ENCODE measurements at places on chromosomes 4 and X.

GRCh38 chrX:149825424-149825823 is 43.7 kb downstream of the MAGEA9 start:
- DNase-seq: no peak

DNA sequence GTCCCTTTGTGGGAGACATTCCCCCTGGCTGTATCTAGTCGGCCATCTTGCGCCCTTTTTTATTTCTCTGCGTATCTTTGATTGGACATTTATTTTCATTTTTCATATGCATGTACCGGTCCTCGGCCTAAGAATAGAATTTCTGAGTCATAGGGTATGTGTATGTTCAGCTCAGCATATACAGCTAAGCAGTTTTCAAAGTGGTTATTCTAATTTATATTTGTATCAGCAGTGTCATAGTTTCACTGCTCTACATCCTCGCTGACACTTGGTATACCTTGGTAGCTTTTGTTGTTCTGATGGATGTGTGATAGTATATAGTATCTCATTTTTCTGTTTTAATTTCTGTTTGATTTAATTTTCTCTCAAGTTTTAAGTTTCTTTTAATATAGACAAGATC is 38.7 kb downstream of the BEX3 start:
- no peak for DNase-seq

- no peak for DNase-seq
These were observed 87.0 kb downstream of the ZNF827 start for GRCh38 chr4:145851511-145852201.

GRCh38 chrX:11791537-11791936 is 33.5 kb downstream of the MSL3 start:
- no peak for DNase-seq

DNA sequence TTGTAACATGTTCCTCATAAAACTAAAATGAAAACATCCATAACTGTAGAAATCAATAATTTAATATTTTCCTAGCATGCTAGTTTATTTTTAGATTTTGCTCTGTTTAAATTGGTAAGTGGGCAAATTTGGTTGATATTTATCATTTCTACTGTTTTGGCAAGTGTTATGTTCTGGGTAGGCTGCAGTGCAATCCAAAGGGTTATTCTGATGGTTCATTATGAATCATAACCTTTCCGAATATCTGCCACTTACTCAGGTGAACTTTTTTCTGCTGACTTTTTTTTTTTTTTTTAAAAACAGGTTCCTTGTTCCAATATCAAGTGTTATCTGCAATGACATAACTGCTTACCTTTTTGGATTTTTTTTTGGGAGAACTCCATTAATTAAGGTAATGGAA is 52.0 kb downstream of the CDS1 start:
- DNase-seq: no peak

- DNase-seq: no peak
These were observed 680.7 kb upstream of the BOD1L1 start for GRCh38 chr4:14308229-14308651.

DNA sequence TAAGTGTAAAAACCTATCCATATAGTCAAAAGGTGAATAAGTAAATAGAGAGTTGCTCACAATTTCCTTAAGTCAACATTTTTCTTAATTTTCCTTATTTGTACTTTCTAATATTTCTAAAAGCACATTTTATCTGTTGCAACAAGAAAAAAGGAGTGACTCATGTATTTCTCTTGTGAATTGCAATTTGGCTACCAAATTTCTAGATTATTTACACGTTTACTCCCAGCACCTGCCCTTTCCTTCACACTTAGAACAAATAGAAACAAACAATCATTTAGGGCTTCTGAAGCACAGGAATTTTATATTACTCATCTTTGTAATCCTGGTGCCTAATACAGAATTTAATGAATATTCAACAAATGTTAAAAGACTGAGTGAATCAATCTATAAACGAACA is 22.2 kb downstream of the BTC start:
- DNase-seq: no peak

GRCh38 chr4:19508442-19508841 is 743.3 kb upstream of the SLIT2 start:
- no peak for DNase-seq

GRCh38 chrX:15245896-15246295 is 24.0 kb downstream of the ASB9 start:
- DNase-seq: no peak

GRCh38 chrX:11619441-11619840 is 46.3 kb downstream of the ARHGAP6 start:
- DNase-seq: no peak

- DNase-seq: no peak
These were observed 23.9 kb upstream of the PRDM8 start for GRCh38 chr4:80173401-80173800.

- no peak for DNase-seq
These were observed 80.5 kb upstream of the ADGRA3 start for GRCh38 chr4:22596409-22596808.

DNA sequence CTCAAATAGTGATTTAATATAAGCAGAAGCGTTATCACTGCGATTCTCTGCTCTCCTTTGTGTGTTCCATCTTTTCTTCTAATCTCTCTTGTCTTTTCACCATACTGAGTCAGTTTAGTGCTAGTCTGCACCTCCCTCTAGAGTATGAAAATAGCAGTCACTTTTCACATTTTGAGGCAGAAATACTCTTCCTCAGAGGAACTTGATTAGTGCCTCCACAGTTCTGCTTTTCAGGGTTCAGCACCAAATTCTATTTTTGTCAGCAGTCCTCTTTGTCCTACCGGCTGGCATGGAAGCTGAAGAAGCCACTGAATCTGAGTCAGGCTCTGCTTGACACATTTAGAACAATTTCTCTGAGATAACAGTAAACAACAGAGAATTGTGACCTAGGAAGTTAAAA is 49.7 kb upstream of the ANKRD17 start:
- DNase-seq: no peak

DNA sequence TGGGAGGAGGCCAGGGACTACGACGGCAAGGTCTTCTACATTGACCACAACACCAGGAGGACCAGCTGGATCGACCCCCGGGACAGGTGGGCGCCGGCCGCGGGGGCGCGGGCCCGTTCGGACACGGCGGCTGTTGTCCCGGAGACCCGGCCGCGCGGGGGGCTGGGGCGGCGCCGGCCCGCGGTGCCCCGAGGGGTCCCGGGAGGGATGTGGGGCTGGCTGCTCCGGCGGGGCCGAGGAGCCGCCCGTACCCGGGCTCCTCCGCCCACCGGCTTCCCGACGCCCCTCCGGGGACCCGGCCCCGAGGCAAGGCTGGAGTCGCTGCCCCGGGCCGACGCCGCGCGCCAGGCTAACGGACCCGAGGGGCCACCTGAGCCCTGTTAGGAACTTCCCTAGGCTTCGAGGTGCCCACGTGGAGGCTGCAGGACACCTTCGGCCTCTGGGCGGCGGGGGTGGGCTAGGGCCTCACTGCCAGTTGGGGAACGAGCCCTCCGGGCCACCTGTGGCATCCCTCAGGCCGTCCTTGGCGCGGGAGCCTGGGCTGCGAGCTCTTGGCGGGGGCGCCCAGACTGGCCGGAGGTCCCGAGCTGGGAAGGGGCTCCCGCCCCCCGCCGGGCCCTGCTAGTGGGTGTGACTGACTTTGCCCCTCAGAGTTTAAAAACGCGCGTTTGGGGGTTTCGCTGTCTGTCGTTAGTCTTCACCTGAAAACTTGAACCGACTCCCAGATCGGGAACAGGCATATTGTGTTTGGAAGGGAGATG is 660 bp downstream of the WWC2 start:
- no peak for DNase-seq

DNA sequence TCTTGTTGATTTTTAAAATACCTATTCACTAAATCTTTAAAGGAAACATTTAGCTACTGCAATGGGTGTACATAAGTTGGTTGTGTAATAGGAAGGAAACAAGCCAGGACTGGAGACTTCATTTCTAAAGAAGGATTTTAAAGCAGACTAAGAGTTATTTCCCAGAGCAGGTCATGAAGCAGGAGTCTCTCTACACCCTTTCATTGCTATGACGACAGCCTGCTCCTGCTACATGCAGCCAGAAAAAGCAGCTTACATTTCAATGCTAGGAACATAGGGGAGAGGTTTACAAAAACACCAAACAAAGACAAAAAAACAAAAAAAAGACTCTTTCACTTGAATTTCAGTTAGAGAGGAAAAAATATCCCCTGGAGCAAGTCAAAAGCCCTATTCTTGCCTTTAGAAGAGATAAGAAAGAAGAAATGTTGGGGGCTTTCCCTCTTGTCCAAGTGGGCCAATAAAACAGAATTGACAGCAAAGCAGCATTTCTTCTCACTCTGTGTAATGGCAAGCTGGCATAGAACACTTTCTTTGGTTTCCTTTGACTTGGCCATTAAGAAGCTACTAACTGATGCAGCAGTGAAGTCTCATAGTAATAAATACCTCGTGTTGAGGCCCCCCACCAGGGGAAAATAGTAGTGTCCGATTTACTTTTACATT is 3.4 kb downstream of the SPARCL1 start:
- no peak for DNase-seq

GRCh38 chrX:54043056-54043455 is 1.2 kb downstream of the PHF8 start:
- DNase-seq: no peak

DNA sequence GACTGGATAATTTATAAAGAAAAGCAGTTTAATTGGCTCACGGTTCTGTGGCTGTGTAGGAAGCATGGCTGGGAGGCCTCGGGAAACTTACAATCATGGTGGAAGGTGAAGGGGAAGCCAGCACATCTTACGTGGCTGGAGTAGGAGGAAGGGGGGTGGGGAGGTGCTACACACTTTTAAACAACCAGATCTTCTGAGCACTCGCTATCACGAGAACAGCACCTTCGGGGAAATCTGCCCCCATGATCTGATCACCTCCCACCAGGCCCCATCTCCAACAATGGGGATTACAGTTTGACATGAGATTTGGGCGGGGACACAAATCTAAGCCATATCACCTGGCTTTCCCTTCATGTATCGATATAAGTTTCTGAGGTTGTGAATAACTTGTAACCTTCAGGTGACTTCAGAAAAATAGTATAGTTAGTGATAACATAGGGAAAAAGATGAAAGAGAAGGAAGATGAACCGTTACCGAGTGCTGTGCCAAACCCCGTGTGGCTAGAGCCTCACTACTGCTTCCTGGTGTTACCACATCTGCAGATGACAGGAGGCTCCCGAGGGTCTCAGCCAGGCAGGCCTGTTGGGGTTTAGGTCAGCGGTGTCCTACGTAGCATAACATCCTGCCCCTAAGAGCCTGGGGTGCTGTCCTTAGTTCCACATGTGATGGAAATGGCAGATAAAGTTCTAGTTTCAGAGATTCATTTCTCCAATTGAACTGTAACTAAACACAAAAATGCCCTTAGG is 103.5 kb downstream of the TNIP2 start:
- DNase-seq: no peak

- no peak for DNase-seq
These were observed 257.2 kb downstream of the FBXW7 start for GRCh38 chr4:152278505-152279233.

- no peak for DNase-seq
These were observed 56.1 kb downstream of the TNIP2 start for GRCh38 chr4:2700031-2700430.

- no peak for DNase-seq
These were observed 2.5 kb upstream of the CDKL5 start for GRCh38 chrX:18422886-18423285.

GRCh38 chrX:6465756-6466155 is 69.2 kb downstream of the VCX3A start:
- DNase-seq: no peak

DNA sequence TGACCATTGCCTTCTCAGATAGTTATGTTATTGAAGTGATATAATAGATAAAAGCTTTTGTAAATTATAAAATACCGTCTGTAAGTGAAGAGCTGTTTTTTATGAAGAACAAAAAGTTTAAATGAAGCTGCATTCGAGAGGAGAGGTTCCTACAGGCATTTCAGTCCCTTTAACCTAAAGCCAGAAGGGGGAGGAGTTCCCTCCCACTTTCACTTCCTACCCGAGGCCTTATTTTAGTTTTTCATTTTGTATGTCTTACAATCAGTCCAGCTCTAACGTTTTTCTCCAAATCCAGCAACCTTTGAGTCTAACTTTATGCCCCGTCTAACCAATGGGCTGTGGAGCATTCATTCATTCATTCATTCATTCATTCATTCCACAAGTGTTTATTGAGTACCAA is 16.5 kb upstream of the SOX3 start:
- no peak for DNase-seq

GRCh38 chr4:6367371-6367851 is 97.8 kb downstream of the WFS1 start:
- DNase-seq: no peak

GRCh38 chrX:45766981-45767501 is 566.4 kb upstream of the DIPK2B start:
- no peak for DNase-seq

- DNase-seq: no peak
These were observed 8.5 kb upstream of the SPANXN4 start for GRCh38 chrX:143017272-143017671.

GRCh38 chr4:17968721-17969120 is 52.8 kb downstream of the LCORL start:
- DNase-seq: no peak

DNA sequence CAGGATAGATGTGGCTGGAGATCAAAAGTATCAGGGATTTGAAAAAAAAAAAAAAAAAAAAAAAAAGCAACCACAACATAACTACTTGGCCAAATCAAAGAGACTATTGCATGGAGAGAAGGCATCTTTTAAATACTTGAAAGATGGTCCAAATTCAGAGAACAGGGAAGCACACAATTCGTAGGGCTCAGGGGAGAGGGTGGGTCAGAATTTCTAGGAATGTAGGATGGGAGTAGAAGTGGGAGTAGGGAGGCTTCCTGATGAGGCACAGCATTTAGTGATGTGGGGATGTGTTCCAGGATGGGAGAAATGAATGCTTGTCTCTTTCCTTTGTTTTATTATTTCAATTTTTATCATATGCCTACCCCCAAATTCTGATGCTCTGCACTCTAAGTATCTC is 36.3 kb downstream of the RTL3 start:
- no peak for DNase-seq

DNA sequence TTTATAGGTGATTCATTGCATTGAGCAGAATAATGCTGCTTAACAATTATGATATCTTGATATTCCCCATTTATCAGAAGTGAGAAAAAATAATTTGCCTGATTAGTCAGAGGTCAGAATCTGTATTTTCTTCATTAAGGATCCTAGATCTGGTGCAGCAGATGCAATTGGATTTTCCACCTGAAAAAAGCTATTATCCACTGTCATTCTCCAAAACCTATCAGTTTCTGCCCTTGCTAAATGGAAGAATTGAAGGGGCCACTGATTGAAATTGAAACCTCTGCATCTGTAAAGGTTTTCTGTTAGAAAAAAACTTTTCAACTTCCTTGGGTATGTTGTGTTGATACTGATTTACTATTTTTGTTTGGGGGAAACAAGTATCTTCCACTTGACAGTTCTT is 636.0 kb upstream of the NDST4 start:
- DNase-seq: no peak

- DNase-seq: no peak
These were observed 44.8 kb upstream of the MTMR1 start for GRCh38 chrX:150648296-150648940.

GRCh38 chrX:138872537-138872936 is 161.0 kb upstream of the FGF13 start:
- DNase-seq: no peak

- DNase-seq: no peak
These were observed 797 bp downstream of the TXLNG start for GRCh38 chrX:16786791-16787735.
